ENCODE measurements at places on chromosomes 3 and 15.

- no peak for DNase-seq
- H3K36me3 ChIP-seq, result no peaks in the 10 kb centered on the region
- H3K27ac ChIP-seq, result no peak overlapping the region
- H3K4me3 ChIP-seq, result no peak overlapping the region
- H3K4me1 ChIP-seq, result no peaks in the 10 kb centered on the region
These were observed 128.8 kb downstream of the PLCL2 start for GRCh38 chr3:17013571-17013970.

- H3K36me3 ChIP-seq, result no peaks in the 10 kb centered on the region
- no peak overlapping the region for H3K4me3 ChIP-seq
- no peak overlapping the region for H3K27ac ChIP-seq
- DNase-seq, result no peak
- H3K27me3 ChIP-seq, result no peaks in the 10 kb centered on the region
These were observed 28.4 kb upstream of the SMAD6 start for GRCh38 chr15:66673410-66674322.

- H3K36me3 ChIP-seq, result no peaks in the 10 kb centered on the region
- no peak for DNase-seq
- H3K27ac ChIP-seq, result no peak overlapping the region
- no peaks in the 10 kb centered on the region for H3K4me1 ChIP-seq
These were observed 746.6 kb upstream of the CFAP20DC start for GRCh38 chr3:59796456-59796855.

DNA sequence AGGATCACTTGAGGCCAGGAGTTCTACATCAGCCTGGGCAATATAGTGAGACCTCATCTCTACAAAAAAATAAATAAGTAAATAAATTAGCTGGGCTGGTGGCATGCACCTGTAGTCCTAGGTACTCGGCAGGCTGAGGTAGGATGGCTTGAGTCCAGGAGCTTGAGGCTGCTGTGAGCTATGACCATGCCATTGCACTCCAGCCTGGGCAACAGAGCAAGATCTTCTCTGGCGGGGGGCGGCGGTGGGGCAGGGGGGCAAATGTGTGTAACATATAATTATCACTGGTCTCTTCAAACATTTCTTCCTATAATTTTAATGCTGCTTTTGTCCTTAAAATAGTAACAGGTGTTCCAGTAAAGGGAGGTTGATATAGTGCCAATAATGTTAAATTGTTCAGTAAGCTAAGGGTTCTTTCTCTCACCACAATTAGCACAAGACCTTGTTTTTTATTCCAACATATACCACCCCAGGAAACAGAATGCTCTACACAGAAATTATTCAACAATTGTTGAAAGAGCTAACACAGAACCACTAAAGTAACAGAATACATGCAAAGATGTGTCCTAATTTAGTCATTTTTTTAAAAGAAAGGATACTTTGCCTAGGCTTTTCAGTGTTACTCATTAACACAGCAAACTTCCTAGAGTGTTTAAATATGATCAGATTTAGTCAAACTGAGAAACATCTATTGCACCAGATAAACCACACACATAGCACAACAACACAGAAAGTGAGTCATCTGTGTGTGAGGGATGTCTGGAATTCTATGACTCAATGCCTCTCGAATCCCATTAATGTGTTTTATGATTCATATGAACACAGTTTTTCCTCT is 29.1 kb downstream of the ANKRD28 start:
- peaks cover 70% of the 10 kb centered on the region for H3K4me1 ChIP-seq
- H3K4me3 ChIP-seq, result no peak overlapping the region
- DNase-seq, result no peak
- peaks cover 43% of the 10 kb centered on the region for H3K36me3 ChIP-seq
- H3K27me3 ChIP-seq, result no peaks in the 10 kb centered on the region

DNA sequence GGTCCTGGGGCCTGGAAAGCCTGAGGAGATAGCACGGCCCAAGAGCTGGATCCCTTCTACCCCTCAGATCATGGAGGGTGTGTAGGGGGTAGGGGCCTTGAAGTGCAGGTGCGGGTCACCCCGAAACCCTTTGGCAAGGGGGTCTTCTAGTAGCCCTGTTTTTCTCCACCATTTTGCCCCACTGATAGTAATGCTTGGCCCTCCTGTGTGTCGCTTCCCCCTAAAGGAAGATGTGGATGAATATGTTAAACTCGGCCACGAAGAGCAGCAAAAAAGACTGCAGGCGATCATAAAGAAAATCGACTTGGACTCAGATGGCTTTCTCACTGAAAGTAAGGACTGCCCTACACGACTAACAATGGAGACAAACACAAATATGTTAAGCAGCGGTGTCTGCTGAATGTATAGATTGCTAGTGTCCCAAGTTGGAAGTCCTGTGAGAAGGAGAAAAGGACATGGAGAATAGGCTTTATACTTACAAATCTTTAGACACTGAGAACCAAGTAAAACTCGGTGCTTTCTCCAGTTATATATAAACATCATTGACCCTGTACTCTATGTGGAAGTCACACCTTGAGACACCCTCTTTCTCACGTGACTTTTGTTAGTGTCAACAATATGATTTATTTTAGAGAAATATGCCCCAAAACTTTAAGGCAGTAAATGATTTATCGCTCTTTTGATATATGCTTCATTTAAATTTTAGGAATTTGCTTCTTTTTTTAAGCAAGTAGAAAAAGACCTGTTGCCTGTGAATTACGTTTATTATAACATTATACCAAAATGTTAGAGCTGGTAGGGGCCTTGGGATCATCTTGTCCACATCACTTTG is 802 bp downstream of the RCN2 start:
- H3K27ac ChIP-seq, result peak overlapping the region; percentile 75
- peak overlapping the region; percentile 82 for H3K4me3 ChIP-seq
- H3K4me1 ChIP-seq, result peaks cover 23% of the 10 kb centered on the region
- DNase-seq, result no peak

- peak; percentile 60 for DNase-seq
- H3K4me3 ChIP-seq, result no peak overlapping the region
- H3K36me3 ChIP-seq, result peaks cover 7% of the 10 kb centered on the region
- H3K4me1 ChIP-seq, result peaks cover 62% of the 10 kb centered on the region
- H3K27me3 ChIP-seq, result no peaks in the 10 kb centered on the region
- H3K27ac ChIP-seq, result no peak overlapping the region
These were observed 60.1 kb downstream of the PXYLP1 start for GRCh38 chr3:141291559-141292355.
